ENCODE measurements at places on chromosomes 4 and X. TPM values are rescaled to one million over a fixed set of nuclear protein-coding genes. Genes with fewer than 3 reads are reported as not detected.

DNA sequence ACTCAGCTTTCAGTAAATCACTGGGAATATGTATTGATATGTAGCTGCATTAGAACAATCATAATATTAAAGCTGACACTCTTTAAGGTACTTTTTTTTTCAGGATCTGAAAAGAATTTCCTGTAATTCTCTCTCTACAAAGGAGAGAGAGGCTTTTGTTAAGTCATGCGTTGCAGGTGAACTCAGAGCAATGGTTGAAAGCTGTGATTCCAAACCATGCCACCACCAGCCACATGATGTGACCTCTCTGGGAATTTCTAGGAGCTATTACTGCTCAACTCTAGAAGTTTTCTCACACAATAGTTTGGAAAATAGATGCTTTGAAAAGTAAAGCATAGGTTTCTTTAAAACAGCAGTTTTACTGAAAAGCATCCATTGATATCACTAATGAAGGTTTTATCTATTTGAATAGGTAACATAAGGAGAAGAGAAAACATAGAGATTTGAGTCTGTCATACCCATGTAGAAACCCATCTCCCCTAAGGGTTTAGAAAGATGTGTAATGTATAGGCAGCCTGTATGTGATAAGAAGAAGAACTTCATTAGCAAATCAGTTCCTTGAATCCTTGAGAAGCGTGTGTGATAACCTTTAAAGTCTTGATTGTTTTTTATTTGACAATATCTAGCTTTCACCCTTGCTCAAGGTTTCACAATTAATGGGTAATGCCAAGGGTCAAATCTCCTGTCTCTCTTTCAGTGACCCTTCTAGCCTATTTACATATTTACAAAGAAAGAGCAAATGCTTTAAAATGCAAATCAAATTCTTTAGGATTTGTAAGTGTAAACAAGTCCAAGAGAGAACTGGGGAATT lies 161.0 kb upstream of the ANKRD50 start:
- no peak for DNase-seq

DNA sequence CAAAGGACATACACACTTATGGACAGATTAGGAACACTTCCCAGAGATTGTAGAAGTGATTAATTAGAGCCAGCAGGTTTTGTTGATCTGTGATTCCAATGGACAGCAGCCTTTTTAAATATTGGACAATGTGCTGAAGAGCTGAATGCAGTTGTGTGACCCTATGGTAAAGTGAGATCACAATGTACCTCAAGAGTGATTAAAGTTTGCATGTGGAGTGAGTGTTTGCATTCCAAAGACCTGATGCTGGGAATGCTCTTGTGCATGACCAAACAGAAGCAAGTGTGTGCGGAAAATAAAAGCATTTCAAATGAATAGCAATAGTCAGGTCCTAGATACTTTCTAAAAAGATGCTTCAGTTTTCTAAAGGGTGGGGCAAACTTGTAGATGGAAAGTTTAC lies 154.1 kb downstream of the BANK1 start:
- no peak for DNase-seq

DNA sequence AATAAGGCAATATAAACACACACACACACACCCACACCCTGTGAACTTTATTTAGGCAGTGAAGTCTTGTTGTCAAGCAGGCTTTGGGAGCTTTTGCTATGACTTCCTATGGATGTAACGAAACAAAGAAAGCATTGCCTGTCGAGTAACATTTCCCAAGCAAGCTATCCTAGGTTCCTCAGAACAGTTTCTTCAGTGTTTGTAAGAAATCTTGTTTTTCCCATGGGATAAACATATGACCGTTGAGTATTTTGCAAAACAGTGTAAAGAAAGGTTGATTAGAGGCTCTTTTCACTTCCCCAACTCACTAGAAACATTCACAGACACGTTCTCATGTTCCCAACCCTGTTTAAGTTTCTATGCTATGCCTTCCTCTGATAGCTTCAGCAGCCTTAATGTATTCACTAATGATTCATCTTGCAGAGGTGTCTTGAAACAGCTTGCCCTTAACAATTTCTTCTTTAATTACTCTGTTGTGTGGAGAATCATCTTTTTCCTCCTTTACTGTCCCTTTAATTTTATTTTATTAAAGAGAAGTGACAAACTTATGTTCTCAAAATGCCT lies 1947.1 kb upstream of the TENM3 start:
- DNase-seq, result no peak

DNA sequence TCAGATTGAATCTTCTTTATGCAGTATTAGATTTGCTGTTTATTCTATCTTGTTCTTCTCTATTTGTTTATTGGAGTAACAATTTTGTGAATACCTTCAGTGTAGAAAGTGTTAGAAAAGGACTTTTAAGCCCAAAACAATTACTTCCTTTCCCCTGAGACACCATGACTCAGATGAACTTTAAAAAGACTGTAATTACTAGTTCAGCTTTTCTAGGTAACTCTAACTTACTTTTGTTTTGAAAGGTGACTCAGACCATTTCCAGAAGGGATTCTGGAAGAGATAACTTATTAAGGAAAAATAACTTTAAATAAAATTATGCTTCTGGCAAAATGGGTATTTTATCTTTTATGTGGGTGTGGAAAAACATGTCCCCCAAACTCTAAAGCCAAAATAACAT lies 561.5 kb upstream of the PCDH10 start:
- DNase-seq, result no peak

DNA sequence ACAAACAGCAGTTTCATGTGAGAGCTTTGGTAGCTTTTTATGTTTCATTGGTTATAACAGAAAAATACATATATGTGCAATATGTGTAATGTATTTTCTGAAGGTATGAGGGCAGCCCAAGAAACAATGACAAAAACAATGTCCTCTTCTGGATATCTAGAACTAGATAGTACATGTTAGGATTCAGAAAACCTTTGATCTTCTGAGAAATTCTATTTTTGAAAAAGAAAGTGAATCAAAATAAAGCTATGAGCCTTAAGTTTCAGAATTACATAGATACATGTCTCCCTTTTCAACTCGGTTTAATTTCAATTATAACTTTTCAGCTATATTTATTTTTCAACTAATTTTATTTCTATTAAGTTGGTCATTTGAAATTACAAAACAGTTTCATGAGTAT lies 131.9 kb downstream of the REELD1 start:
- DNase-seq, result no peak

GRCh38 chr4:7101692-7102515 lies 34.0 kb upstream of the GRPEL1 start:
- DNase-seq, result peak; percentile 63

- no peak for DNase-seq
Measured at GRCh38 chr4:5781691-5782090, 70.7 kb downstream of the EVC start.

GRCh38 chr4:29596228-29596627 lies 1123.9 kb upstream of the PCDH7 start:
- no peak for DNase-seq

- DNase-seq, result no peak
Measured at GRCh38 chr4:80091184-80091583, 18.2 kb upstream of the ANTXR2 start.

GRCh38 chr4:13733817-13734216 lies 106.3 kb upstream of the BOD1L1 start:
- DNase-seq, result no peak

- no peak for DNase-seq
Measured at GRCh38 chr4:118762730-118763477, 73.0 kb downstream of the SEC24D start.

DNA sequence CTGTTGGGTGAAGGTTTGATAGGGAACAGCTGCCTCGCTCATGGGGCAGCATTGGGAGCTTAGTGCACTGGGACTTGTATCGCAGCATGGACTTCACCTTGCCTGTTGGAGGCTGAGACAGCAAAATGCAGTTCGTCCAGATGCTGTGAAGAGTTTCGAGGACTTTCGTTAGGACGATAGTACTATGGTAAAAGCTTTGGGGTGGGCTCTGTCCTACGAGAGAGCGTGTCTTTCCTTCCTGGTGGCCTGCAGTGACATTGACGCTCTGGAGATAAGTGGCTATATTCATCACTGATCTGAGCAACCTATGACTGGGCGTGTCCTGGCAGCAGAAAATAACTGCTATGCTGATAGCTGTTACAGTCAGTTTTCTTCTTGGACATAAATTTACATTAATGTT lies 44.8 kb downstream of the ARHGAP10 start:
- DNase-seq, result no peak

DNA sequence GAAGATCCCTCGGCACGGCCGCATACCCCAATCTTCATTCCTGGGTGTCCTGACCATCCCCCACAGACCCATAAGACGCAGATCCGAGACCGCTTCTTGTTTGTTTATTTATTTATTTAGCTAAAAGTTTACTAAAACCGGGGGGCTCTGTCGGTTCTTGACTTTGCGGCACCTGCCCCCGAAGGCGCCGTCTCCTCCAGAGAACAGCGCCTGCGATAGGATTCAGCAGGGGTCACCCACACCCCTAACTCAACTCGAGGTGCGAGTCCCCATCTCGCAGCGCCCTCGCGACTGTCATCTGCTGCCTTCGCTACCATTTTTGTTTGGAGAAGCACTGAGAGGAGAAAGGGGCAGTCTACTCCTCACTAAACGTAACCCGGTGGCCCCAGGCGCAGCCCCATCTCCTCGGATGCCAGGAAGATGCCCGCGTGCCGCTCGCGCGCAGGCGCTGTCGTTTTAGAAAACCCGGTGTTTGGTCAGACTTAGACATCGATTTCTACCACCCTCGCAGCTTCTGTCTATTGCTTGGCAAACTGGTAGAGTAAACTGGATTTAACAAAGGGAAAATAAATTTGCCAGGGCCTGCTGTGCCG lies 18.9 kb upstream of the GPR101 start:
- no peak for DNase-seq

DNA sequence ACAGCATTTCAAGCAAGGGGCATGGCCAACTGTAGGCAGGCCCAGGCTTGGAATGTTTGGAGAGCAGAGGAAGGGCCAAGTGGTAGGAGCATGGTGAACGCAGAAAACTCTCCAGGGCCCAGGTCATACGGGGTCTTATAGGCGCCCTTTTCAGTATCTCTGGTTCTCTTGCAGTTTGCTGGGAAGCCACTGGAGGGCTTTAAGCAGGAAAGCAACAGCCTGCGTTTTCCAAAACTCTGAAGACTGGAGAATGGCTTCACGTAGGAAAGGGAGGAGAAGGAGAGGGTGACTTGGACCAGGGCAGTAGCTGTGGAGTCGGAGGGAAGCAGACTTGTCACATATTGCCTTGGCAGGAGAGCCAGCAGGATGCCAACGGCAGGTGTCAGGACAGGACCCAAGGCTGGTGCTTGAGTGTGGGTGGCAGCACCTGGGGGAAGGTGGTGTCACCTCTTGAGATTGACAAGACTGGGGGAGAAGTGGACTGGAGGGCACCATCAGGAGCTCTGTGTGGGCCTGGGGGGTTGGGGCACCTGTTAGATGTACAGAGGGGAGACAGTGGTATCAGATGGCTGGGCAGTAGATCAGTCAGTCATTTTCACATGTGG lies 21.9 kb downstream of the TKTL1 start:
- DNase-seq, result no peak

Gene MTMR8
- total RNA-seq, result 8.0 TPM

Gene APLN
- total RNA-seq, result not detected

Gene SUPT20HL1
- total RNA-seq, result not detected

Gene NLGN3
- total RNA-seq, result 2.1 TPM

Gene SPANXN4
- total RNA-seq, result not detected

Gene SORBS2
- total RNA-seq, result not detected

Gene FGF5
- total RNA-seq, result not detected

Gene TLR6
- 5.1 TPM for total RNA-seq

Gene NUDT10
- total RNA-seq, result 1.2 TPM
